ENCODE measurements at places on chromosomes 7 and 10.

- DNase-seq: no peak
These were observed 83.3 kb downstream of the CPXM2 start for GRCh38 chr10:123808286-123808685.

GRCh38 chr7:2707481-2707880 lies 19.5 kb downstream of the AMZ1 start:
- no peak for DNase-seq

- DNase-seq: no peak
These were observed 127.6 kb downstream of the TNS3 start for GRCh38 chr7:47454069-47454973.

- DNase-seq: no peak
These were observed 177.6 kb upstream of the MEOX2 start for GRCh38 chr7:15863951-15864625.

DNA sequence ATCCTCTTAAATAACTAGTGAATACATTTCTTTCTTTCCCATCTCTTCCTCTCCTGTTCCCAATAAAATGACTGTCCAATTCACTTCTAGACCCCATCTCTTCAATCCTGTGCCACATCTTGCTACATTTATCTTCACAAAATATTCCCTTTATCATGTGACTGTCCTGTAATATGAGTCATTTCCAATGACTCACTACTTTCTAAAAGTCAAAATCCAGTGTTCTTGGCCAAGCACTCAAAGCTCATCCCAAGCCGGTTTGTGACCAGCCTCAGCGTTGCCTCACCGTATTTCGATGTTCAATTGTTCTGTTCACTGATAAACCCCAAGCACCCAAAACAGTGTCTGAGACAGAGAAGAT lies 104.7 kb downstream of the PARD3 start:
- DNase-seq: no peak

DNA sequence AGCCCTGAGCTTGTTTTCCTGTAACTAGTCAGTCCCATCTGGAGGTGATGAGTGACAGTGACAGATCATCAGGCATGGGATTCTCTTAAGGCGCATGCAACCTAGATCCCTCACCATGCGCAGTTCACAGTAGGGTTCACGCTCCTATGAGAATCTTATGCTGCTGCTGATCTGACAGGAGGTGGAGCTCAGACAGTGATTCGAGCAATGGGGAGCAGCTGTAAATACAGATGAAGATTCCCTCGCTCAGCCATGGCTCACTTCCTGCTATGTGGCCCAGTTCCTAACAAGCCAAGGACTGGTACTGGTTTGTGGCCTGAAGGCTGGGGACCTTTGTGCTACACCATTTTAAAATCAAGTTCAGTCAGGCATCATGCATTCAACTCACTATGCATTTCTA lies 221.7 kb downstream of the KIAA1217 start:
- DNase-seq: no peak

- DNase-seq: no peak
These were observed 1.7 kb upstream of the CDH23 start for GRCh38 chr10:71394926-71395562.

- no peak for DNase-seq
These were observed 256.7 kb downstream of the SEMA3A start for GRCh38 chr7:83937930-83938329.

GRCh38 chr7:92625617-92626016 lies 35.4 kb upstream of the FAM133B start:
- DNase-seq: peak; percentile 31

DNA sequence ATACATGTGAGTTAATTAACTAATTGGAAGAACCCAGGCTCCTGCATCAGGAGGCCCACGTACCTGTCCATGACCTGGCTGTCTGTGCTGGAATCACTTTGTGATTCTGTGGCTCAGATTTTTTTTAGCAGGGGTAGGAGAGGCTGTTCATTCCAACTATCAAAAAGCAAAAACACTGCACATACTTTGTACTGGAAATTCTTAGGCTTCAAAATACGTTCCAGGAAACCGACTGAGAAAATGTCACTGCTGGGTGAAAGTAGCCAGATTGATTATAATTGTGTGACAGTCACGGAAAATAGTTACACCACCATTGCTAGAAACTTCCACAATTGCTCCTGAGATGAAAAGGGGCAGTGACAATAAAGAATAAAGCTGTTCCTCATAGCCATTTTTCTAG lies 91.0 kb downstream of the SLC16A9 start:
- no peak for DNase-seq

- no peak for DNase-seq
These were observed 40.4 kb upstream of the EPHB6 start for GRCh38 chr7:142814451-142814850.

GRCh38 chr10:99693933-99694583 lies 34.7 kb downstream of the ENTPD7 start:
- no peak for DNase-seq

DNA sequence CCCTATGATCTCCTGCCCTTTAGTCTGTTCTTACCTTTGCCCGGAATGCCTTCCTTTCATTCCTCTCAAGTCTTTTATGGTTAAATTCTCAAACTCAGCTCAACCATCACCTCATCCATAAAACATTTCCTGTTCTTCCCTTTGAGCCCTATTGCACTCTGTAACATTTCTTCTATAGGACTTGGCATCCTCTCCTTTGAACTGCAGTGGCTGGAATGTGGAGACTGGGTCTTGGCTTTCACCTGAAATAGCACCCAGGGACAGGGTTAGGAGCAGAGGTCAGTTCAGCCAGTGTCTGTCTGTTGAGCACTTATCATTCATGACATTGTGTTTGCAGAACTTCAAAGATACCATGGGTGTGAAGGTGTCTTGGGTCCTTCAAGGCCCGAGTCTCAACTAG lies 7.2 kb downstream of the NFE2L3 start:
- DNase-seq: no peak

GRCh38 chr7:39300276-39300675 lies 265.9 kb upstream of the YAE1 start:
- no peak for DNase-seq

DNA sequence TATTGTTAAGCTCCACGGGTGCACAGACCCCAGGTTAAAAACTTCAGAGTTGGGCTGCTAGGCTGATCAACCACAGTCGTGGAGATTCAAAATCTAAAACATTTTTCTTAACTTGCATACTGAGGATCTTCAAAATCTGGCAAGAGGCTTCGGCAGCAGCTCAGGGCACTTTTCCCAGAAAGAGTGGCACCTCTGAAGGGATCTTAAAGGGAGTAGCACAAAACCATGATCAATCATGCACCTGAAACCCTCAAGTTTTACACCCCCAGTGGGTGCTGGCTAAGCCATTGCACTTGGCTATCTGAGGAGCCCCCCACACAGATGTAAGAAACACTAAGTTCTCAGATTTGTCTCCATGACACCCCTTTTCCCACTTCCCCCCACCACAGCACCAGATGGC lies 151.7 kb downstream of the CALN1 start:
- no peak for DNase-seq

GRCh38 chr7:92631067-92631849 lies 41.1 kb upstream of the FAM133B start:
- no peak for DNase-seq

GRCh38 chr7:27345997-27346396 lies 103.4 kb downstream of the EVX1 start:
- no peak for DNase-seq

DNA sequence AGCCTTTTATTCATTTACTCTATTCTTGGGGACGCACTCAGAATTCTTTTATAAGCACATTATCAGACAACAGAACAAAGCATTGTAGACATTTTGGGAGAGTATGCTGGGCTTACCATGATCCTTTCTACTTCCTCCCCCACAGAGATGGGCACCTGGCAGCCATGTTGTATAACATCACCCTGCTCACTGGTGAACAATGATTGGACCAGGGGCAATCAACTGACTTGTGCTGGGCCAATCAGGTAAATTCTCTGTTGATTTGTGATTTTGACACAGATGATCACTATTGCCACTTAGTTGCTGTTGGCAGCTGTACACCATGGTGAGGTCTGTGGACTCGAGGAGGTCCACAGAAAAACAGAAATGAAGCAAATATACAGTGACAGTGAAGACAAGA lies 43.7 kb downstream of the WNT2 start:
- DNase-seq: no peak

DNA sequence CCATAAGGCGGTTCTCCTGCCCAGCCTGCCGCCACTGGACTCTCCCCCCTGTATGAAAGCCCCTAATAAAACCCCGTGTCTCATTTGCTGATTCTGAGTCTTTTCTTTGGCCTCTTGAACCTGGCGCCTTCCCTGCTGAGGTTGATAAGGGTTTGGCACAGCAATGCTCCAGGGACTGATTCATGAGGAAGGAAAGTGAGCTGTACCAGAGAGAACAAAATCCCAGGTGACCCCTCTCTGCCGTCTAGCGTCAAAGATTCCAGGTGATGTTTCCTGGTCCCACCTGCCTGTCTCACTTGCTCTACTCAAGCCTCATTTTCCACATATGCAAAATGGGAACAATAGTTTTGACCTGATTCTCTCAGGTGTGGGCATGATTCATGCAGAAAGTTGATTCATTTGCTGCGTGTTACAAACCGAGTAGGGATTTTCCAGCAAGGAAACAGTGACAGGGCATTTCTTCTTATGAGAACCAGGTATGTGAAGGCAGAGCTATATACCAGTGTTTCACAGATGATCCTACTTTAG lies 730.6 kb upstream of the IGFBP3 start:
- DNase-seq: no peak

- DNase-seq: no peak
These were observed 43.6 kb downstream of the GUSB start for GRCh38 chr7:65938336-65938895.

GRCh38 chr7:121442845-121443244 lies 46.7 kb upstream of the FAM3C start:
- DNase-seq: peak; percentile 57

GRCh38 chr7:67635271-67635670 lies 638.6 kb downstream of the TYW1 start:
- DNase-seq: no peak

DNA sequence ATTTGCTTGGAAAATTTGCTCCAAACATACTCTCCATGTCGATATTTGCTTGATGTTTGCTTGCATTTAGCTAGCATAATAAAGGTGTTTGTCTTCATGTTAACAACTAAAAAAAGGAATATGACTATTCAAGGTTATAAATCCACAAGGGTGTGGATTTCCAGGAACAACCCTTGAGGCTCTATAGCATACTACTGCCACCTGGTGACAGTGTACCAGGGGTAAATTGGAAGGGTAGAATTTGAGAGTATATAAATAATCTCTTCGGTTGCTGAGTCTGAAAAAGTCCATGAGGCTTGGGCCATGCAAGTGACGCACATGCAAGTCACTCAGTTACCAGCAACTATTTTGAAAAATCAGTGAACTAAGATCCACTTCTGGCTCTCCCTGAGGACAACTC lies 68.4 kb downstream of the SLIT1 start:
- DNase-seq: peak; percentile 4

DNA sequence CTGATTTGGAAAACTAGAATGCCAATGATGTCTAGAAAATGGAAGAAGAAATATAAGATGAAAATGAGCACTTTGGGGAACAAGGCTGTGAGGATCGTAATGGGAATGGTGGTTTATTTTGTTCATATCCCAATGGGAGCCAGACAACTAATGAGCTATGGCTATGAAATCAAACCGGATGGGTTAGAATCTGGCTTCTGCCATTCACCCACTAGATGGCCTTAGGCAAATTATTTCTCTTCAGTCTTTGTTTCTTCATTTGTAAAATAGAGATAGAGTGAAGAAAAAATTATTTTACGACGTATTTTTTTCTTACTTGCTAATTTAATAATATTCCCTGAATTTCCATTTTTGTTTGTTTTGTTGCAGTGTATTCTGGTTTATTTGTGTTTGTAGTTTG lies 572.1 kb upstream of the IGFBP3 start:
- DNase-seq: no peak

DNA sequence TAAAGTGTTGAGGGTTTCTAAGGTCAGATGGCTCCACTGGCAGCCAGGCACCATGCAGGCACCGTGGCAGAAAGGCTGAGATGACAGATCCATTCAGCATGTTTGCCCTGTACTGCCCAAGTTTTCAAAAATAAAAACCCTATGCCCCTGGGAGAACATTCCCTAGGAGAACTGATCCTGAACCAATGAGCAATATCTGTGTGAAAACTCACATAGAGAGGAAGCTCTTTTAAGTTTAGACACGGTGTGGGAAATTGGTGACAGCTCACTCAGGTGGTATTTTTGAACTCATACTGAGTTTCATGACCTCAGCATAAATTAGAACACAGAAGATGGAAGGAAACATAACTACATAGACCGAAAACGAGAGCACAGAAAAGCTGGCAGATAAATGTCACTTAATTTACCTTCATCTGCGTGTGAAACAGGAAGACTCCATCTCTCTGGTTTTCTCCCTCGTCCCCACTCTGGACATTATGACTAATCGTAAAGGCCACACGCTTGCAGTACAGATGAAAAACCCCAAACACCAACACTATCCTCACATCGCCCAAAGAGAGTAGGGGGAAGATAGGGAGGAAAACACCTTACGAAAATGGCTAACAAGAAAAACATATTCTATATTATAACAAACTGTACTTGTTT lies 127.8 kb downstream of the ICA1 start:
- DNase-seq: peak; percentile 52

DNA sequence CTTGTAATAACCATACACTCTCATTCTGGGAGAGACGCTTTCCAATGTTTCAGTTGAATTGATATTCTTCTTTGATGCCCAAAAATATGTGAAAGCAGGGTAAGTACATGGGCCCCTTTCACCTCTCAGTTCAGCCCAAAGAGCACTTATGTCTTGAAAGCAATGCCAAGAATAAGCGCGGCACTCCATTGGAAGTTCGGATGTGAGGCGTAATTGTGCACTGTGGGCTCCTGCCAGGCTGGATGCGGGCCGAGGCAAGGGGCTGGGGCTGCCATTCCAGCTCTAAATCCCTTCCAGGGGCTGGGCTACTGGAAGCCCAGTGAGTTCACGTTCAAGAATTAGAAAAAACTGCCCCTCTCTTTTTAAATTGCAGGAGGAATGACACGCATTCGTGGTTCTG lies 113.8 kb downstream of the EBF3 start:
- DNase-seq: no peak

DNA sequence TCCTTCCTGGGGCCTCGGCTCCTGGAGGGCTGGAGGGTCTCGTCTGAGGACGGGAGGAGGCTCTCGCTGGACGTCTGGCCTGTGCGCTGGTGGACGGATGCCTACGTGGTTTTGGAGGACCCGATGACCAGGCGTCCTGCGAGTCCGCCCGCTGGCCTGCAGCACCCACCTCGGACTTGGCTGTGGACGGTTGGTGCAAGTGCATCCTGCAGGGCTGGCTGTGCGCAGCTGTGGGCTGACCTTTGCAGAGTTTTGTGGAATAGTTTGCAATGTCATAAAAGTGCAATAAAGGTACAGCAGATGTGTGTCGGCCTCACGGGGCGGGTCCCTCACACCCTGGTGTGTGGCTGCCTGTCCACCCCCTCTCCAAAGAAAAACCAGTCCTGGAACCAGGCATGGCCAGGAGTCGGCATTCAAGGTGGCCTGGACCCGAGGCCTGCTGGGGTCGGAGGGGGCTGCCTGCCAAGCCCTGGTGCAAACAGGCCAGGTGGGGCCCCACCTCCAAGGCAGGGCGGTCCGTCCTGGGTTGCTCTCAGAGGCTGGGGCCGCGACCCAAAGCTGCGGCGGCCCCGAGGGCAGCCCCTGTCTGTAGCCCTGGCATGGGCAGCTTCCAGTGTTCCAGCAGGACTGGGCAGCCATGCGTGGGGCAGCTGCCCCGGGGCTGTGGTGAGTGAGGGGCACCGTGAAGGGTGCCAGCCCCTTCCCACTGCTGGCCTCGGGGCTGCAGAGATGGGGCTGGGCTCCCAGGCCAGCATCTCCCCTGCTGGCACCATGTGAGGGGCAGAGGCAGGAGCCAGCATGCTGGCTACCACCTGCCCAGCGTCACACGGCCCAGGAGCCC lies 29.3 kb upstream of the FOXL3 start:
- DNase-seq: no peak
